Brain (organoid and tissue), 16 donors: ENCODE measurements at places on chromosomes 6 and 20.

DNA sequence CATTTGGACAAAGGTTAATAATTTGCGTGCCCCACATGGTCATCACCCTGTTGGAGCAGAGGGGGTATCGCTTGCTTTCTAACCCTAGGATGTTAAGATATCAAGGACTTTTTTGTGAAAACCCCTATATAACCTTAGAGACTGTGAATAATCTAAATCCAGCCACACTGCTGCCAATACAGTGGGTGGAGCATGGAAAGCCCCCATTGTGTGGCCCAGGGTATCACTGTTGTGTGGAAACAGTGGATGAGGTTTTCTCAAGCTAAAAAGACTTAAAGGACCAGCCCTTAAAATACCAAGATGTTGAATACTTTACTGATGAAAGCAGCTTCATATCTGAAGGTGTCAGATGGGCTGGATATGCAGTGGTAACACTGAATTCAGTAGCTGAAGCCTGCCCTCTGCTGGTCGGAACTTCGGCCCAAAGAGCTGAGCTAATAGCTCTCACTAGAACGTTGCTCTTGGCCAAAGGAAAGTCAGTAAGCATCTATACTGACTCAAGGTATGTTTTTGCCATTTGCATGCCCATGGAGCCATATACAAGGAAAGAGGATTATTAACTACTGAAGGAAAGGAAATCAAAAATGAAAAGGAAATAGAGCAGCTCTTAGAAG lies 695.2 kb downstream of the PHF3 start:
- DNase-seq: peak; percentile 40

DNA sequence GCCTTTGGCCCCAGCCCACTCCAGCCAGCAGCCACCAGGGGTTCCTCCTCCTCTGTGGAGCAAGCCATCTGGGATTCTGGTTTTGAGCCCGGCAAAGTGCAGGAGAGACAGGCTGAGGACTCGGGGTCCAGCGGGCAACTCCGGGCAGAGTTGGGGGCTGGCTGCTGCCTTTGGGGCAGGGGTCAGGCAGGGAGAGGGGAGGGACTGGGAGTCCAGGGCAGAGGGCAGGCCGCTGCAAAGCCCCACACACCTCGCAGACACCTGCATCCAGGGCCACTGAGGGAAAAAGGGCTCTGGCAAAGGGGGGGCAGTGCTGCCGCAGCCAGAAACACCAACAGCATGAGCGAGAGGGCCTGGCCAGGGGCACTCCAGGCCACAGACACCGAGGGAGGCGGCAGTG lies 8.8 kb downstream of the BIRC7 start:
- no peak for DNase-seq

- DNase-seq: no peak
Measured at GRCh38 chr6:116840091-116840490, 11.2 kb upstream of the GPRC6A start.

DNA sequence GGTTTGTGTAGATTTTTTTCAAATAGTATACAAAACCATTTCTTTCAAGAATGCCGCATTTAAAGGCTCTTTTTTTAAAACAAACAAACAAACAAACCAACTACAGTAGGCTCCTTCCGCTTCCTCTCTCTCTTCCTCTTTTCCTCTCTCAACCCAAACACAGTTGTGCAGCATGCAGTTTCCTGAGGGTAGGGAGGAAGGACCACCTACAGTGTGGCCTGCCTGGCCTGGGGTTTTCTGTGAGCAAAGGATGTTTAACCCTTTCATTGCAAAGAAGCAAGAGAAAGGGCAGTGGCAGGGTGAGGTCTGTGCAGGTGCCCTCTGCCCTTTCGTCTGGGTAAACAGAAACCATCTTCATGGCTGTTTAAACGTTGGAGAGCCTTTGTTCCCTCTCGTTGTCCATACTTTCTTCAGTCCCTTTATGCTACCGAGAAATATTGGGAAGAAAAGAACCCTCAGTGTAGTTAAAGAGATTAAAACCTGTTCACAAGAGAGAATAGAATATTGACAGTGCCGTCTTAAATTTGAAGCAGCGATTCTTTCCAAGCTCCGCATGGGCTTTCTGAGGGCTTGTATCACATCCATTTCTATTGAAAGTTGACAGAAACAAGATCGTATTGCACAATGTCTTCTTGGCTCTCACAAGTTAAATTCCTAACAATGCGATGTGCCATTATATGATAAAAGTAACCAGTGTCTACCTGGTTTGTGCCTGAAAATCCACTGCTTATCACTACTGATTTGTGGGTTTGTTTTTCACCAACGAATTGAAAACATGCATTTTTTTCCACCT lies 215.5 kb upstream of the SNX9 start:
- DNase-seq: no peak

GRCh38 chr6:11486051-11486450 lies 51.5 kb upstream of the TMEM170B start:
- no peak for DNase-seq

GRCh38 chr20:26135325-26136110 lies 438.9 kb upstream of the ZNF337 start:
- DNase-seq: no peak

GRCh38 chr6:157670466-157671186 lies 152.4 kb upstream of the SNX9 start:
- DNase-seq: no peak

- DNase-seq: no peak
Measured at GRCh38 chr6:169803816-169804340, 52.5 kb downstream of the ERMARD start.

GRCh38 chr6:41648070-41648585 lies 9.9 kb downstream of the MDFI start:
- DNase-seq: no peak

DNA sequence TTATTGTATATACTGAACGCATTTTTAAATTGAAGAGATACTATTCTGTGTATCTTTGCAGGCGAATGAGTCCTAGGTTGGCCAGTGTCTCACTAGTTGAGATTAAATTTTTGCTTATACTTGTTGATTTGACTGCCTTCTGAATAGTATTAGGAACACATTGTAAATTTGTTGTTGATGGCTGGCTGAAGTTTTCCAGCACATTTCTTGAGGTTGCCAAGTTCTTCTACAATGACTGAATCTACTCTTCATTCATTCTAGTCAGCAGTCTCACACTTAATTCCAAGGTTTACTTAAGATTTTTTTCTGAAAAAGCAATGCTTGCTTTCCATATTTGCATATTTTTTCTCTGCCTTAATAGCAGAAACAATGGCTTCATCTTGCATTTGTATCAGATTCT lies 151.7 kb downstream of the ZFAND3 start:
- DNase-seq: no peak

- no peak for DNase-seq
Measured at GRCh38 chr6:39166912-39167290, 51.9 kb upstream of the SAYSD1 start.

DNA sequence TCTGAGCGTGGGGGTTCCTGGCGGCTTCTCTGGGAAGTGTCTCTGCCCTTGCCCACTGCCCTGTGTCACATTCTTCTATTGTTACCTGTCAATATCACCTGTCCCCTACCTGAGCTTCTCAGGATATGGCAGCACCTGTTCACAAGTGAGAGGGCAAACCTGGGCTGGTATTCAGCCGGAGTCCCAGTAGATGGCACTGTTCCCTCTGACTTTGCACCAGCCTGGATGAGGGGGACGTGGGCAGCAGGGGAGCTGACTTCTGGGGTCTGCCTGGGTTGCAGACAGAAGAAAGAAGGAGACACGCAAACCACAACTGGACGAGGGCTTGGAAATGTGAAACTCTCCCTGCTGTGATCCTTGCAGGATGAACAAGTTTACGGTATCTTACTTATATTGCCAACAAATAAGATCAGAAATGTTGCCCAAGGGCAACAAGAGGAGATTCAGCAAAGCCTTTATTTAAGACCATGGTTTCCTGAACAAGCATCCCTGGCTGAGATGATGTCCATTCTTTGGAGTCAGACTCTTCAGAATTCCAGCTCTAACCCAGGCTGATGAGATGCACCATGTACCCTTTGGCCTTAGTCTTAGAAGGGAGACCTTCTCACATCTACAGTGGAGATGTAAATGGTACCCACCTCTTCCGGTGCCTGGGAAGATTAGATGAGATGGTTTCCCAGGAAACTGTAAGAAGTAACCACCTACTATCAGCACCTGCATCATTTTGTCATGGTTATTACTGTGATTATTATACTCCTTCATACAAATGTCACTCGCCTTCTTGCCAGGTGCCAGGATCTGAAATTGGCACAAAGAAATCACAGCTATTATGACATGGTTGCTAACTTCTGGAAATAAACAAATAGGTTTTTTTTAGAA lies 400.0 kb upstream of the CDH4 start:
- peak; percentile 46 for DNase-seq

GRCh38 chr6:109229536-109229935 lies 134.2 kb downstream of the CEP57L1 start:
- DNase-seq: no peak

GRCh38 chr6:14460556-14460955 lies 343.0 kb downstream of the CD83 start:
- no peak for DNase-seq

DNA sequence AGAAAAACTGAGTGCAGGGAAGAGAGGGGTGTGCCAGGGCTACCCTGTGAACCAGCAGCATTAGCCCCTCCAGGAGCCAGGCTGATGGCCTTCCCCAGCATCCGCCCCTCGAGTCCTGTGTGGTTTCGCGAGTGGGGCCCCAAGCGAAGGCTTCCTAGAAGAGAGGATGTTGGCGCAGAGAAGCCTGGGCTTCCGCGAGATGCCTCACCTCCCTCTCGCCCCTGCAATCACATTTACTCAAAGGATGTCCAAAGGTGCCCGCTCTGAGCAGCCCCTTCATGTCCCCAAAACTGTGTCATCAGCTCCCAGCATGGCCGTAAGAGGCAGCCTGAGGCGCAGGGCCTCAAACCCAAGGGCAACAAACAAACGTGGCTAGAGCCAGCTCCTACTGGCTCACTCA lies 111.7 kb downstream of the PREX1 start:
- no peak for DNase-seq
